Smooth muscle cell of the coronary artery (primary cell): ENCODE measurements at places on chromosomes 1 and 21. TPM values are rescaled to one million over a fixed set of nuclear protein-coding genes. Genes with fewer than 3 reads are reported as not detected.

The NR5A2 gene
- 0.23 TPM in 1 of 2 replicates, not detected in the other for total RNA-seq

The C1orf21 gene
- 13.8 and 15.8 TPM in 2 replicates for total RNA-seq

The OR2AK2 gene
- not detected in 2 replicates for total RNA-seq

The MAEL gene
- not detected in 2 replicates for total RNA-seq

The KRTAP20-1 gene
- not detected in 2 replicates for total RNA-seq

The APCS gene
- total RNA-seq: not detected in 2 replicates

The TPR gene
- total RNA-seq: 59.8 and 105 TPM in 2 replicates

The OR2L13 gene
- total RNA-seq: not detected in 2 replicates

The KLF17 gene
- total RNA-seq: 0.08 and 0.23 TPM in 2 replicates

The S100A8 gene
- not detected in 2 replicates for total RNA-seq

The LRRIQ3 gene
- total RNA-seq: 0.30 and 0.35 TPM in 2 replicates

The PLA2G5 gene
- 1.4 and 3.0 TPM in 2 replicates for total RNA-seq

The SPRR5 gene
- total RNA-seq: not detected in 2 replicates

The S100A5 gene
- total RNA-seq: not detected in 2 replicates

The PCSK9 gene
- total RNA-seq: 0.23 and 0.90 TPM in 2 replicates
